Stromal cell of bone marrow (primary cell): ENCODE measurements at places on chromosomes 12 and 14.

- DNase-seq, result no peak
Measured at GRCh38 chr12:56880125-56880992, 53.8 kb downstream of the SDR9C7 start.

DNA sequence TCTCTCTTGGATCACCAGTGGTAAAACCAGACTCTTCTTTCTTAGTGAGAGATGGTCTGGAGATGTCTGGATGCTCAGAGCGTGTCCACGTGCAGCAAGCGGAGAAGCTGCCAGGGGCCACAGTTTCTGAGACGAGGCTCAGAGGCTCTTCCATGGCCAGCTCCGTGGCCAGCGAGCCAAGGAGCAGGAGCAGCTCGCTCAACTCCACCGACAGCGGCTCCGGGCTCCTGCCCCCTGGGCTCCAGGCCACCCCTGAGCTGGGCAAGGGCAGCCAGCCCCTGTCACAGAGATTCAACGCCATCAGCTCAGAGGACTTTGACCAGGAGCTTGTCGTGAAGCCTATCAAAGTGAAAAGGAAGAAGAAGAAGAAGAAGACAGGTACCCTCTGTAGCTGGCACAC is 69.0 kb downstream of the TECPR2 start:
- no peak for DNase-seq

DNA sequence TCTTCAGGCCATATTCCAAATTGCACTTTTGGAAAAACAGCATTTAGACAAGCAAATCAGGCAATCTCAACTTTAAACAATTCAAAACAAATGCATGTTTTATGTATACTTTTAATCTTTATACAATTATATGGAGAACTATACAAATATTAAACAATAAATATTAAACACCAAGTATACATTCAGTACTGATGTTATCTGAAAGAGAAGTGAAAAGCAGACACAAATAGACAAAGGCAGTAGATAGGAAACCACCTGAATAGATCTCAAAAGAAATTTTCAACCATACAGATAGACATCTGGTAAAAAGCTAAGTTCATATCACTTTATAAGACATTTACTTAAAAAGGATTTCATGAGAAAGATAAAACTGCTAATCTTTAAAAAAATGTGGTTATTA is 65.2 kb downstream of the ZC3H14 start:
- DNase-seq, result no peak

- peak; percentile 40 for DNase-seq
Measured at GRCh38 chr14:105086833-105087307, 21.6 kb upstream of the GPR132 start.

DNA sequence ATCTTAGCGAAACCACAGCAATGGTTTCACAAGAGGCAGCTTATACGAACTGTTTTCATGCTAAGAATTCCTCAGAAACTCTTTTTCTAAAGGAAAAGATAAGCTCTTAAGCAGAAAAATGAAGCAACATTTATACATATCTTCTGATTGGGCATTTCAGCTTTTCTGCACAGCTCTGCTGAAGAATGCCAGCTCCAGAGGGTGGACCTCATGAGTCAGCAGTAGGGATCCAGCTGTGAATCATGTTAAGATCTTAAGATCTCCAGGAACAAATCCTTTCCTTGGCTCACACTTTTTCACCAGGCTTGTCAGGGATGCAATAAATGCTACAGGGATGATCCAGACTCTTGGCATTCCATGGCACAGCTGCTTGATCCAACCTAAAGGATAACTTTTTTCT is 477.1 kb upstream of the CCDC196 start:
- DNase-seq, result peak; percentile 76

DNA sequence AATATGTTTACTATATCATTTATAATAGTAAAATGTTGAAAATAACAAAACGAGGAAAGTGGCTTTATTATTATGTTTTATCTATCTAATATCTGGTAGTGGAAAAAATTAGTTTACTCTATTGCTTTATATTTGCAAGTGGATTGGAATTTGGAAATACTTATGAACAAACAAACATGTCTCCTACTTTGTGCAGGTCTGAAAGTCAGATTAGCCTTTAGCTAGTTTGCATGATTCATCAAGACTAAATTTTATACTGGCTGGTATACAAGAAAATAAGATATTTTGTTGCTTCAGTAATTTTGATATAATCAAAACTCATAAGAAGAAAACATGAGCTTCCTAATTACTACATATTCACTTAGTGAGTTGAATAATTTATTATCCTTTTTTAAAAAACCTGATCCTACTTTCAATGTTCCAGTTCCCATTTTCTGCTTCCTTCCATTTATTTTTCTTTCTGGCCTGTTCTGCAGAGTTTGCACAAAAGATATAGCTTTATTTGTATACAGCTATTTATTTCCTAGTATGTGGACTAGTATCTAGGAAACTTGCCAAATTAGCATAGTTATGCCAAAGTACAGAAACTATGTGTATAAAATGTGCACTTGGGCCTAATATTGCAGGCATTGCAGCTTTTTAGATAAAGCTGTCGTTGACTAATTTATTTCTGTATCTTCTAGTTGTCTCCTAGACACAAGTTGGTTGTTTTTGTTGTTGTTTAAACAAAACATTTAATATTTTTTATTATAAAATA is 122.0 kb downstream of the AKAP6 start:
- DNase-seq, result no peak

- DNase-seq, result peak; percentile 55
Measured at GRCh38 chr14:75454963-75455546, 27.2 kb downstream of the JDP2 start.

- DNase-seq, result no peak
Measured at GRCh38 chr14:99395909-99396530, 84.6 kb downstream of the SETD3 start.

DNA sequence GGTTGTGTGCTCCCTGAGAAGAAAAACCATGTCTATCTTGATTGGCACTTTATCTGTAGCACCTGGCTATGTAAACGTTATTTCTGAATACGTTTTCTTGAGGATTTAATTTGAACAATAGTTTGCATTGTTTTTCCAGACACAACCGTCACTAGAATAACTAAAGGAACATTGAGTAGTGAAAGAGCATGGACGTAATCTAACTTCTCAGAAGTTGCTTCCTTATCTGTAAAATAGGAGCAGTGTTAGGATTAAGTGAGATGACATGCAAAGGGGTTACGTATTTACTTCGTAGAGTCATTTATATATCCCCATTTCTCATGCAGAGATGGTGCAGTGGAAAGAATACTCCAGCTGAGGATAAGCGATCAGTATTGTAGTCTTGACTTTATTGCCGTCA is 8.1 kb downstream of the AEBP2 start:
- no peak for DNase-seq

- DNase-seq, result peak; percentile 76
Measured at GRCh38 chr12:5013266-5013730, 30.4 kb upstream of the KCNA5 start.

- DNase-seq, result no peak
Measured at GRCh38 chr12:122084857-122085405, 6.4 kb downstream of the MLXIP start.

DNA sequence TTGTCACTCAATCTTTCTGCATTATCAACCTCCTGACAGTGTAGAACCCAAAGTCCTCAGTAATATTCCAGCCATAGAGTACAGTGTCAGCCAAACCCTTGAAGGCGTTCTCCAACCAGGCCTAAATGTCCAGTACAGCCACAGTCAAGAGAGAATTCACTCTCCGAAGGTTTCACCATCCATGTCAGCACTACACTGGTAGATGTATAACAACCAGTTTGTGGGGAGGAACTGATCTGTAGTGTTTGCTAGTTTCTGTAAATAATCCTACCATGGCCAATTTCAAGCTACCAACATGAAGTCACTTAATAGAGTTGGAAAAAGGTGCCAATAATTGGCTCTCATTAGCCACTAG is 456 bp upstream of the MDP1 start:
- no peak for DNase-seq

- no peak for DNase-seq
Measured at GRCh38 chr14:24038686-24039085, 13.1 kb upstream of the CARMIL3 start.

DNA sequence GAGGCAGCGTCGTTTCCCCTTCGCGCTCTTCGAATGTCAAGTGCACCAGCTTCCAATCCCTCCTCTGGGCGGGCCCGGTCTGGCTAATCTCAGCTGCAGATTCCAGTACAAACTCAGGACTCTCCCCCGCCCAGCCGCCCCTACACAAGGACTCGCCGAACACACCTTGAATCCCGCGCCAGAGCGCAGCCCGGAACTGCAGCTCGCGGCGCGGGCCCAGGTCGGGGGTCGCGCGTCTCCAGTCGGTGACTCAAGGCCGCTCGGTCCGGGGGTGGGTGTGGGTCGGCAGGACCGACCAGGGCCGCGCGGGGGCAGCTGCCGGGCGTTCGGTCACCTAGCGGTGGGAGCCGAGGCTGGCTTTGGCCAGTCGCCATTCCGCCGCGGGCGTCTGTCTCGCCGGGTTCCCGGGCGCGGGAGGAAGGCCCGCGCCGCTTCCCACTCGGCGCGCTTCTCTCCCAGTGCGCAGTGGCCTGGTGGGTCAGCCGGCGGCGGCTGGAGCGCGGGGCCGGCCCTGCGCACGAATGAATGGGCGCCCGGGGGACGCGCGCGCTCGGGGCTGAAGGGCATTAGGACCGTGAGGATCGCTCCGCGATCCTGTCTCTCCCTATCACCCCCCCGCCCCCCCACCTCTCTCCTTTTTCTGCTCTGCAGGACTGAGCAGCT is at the start of gene GALNT16:
GALNT16 (plus strand) TSS at position 632 of the 663 bp plus-strand sequence. CDS start 133 bp downstream, outside the sequence.
- DNase-seq, result no peak

GRCh38 chr12:111033281-111034082 is 113.1 kb upstream of the MYL2 start:
- DNase-seq, result no peak

DNA sequence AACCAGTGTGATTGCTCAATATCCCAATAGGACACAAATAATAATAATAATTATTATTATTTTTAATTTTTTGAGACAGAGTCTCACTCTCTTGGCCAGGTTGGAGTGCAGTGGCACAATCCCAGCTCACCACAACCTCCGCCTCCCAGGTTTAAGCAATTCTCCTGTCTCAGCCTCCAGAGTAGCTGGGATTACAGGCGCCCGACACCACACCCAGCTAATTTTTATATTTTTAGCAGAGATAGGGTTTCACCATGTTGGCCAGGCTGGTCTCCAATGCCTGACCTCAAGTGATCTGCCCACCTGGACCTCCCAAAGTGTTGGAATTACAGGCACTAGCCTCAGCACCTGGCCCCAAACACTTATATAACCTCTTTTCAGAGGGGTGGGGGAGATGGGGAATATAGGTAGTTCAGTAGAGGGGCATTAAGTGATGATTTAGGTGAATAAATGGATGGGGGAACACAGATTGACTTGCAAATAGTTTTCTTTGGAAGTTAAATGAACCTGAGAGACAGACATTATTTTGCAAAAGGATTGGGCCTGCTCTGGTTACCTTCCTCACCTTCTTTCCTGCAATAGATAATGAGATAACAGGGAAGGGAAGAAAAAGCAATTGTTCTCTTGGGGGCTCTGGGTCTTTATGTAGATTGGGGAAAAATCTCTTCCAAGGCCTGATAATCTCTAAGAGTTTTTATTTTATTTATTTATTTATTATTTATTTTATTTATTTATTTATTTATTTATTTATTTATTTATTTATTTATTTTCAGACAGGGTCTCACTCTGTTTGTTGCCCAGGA is 57.7 kb downstream of the RESF1 start:
- no peak for DNase-seq

DNA sequence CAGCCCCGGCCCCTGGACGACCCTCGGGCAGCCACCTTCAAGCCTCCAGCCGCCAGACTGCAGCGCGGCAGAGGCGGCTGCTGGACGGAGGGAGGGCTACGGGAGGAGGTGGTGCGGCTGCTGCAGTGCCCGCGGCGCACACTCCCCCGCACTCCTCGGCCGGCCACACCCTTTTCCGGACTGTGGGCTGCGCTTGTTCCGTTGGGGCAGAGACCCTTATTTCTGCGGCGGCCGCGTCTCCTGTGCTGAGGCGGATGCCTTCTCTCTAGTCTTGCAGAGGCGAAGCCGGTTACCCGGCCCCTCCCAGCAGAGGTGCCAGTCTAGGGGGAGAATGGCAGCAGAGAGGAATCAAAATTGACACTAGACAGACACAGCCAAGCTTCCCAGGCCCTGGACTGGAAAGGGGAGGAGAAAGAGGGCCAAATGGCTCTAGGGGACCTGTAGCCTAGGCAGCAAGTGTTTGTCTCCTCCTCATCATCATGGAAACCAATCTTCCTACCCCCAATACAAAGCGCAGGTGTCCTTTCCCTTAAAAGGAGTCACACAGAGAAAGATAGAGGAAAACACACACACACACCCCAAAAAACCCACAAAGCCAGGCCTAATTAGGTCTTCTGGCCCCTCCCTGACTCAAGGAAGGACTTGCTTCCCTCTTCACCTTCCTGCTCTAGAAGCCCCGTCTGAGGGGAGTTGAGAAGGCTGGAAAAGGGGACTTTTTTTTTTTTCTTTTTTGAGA is 1.3 kb downstream of the ESYT1 start:
- no peak for DNase-seq

GRCh38 chr12:65014504-65015271 is 106.4 kb downstream of the WIF1 start:
- DNase-seq, result no peak

GRCh38 chr14:76133103-76133502 is 18.6 kb upstream of the GPATCH2L start:
- peak; percentile 18 for DNase-seq

GRCh38 chr14:65226824-65227604 is 124.7 kb upstream of the MAX start:
- DNase-seq, result no peak

DNA sequence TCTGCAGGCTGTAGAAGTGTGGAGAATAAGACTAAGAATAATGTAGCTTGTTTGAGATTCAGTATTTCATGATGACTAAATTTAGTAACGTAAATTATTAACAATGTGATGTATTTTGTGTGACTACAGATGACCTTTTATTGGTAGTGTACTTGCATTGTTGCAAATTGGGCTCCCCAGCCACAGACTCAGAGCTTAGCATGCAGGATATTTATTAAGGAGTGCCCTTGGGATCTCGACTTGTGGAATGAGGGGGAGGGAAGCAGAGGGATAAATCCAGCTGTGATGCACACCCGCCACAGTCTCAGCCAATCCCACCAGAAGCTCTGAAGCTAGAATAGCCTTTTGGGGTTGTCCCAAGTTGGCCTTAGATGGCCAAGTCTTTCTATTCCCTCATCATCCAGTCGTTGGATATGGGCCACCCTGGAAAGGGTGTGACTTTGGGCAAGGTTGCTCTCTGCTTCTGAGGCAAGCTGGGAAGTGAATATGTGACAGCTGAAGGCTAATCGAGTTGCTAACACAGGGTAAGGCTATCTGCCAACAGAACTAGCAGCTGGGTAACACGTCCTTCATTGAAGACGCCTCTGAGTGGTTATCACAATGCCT is 42.1 kb upstream of the USP44 start:
- peak; percentile 14 for DNase-seq

DNA sequence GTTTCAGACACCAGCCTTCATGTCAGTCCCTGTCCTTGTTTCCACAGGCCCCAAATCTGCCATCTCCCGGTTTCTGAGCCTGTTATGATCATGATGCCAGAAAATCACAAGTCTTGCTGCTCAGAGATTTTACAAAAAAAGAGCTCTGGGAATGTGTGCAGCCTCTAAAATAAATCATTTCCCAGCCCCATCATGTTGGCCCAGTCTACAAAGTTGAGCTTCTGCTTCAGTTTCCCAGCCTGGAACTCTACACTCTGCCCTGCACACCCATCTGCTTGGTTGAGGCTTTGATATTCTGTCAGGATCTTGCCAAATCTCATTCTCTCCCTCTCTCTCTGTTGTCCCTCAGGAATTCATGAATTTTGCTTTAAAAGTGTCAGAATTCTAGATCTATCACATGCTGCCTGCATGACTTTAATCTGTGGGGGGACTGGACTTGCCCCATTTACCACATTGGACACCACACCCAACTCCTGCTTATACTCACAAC is 45.5 kb downstream of the NELL2 start:
- no peak for DNase-seq
